ENCODE measurements at places on chromosomes 6 and 20.
A peak's percentile ranks its signal among the peaks of the same experiment; 100 is the strongest.

- DNase-seq: no peak
Measured at GRCh38 chr6:64227863-64228262, 592.3 kb downstream of the PHF3 start.

DNA sequence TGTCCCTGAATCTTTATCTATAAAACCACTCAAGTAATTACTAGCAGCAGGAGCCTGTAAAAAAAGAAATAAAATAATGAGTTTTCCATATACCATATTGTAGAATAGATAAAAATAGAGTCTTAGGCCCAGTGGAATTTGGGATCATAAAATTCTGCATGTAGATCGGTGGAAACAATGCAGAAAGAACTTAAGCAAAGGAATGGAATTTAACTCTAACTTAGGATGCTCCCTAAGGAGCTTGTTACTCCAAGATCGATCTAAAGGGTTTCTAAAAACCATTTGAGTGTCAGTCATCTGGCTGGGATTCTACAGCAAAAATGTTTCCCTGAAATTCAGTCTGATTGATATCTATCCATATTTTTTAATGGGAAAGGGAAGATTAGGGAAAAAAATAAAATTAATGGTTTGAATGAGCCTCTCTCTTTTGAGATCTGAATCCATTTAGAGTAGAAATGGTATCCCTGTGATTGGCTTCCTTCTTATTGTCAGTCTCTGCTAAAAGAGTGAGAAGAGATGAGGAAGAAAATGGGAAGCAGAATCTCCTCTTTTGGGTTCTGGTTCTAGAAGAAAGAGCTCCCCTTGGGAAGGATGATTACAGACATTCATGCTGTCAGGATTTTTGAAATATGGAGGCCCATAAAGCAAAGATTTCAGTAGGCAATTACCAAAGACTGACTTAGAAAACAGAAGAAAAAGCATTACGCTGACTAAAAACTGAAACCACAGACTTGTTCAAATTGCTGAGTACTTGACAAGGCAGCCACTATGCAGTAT is 564.3 kb upstream of the MARCKS start:
- DNase-seq: no peak

DNA sequence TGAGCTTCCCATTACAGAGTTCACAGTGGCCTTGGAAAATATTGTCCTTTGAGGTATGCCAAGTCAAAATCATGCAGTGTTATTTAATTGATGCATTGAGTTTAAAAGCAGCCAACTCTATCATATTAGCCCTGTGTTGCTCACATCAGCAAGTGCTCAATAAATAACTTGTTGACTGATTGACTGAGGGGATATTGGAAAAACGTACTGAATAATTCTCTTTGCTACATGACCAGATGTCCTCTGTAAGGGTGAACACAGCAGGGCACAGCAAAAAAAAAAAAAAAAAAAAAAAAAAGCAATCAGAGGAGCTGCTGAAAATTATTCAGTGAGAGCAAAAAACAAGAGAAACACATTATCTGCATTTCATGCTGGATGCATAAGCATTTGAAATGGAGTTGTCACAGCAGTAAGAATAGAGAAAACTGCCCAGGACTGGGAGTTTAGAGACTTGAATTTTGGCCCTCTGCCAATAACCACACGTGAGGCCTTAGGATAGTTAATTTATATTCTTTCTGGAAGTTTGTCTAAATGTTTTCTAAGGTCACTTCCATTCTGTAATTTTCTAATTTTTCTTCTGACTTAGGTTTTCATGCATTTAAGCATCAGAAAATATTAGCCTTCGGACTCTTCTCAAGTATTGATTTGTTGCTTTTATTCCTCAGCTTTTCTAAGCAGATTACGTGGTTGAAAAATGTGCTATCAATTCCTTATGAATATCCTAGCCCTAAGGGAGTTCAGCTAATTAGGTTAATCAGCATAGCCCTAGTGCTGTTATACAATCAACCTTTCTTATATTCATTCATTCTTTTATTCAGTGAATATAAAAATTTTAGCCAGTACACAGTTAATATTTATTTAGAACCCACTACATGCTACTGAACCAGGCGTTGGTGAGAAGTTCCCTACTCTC is 246.8 kb upstream of the STXBP5 start:
- DNase-seq: peak; percentile 28

GRCh38 chr6:134980846-134981245 is 30.9 kb upstream of the ALDH8A1 start:
- no peak for DNase-seq

DNA sequence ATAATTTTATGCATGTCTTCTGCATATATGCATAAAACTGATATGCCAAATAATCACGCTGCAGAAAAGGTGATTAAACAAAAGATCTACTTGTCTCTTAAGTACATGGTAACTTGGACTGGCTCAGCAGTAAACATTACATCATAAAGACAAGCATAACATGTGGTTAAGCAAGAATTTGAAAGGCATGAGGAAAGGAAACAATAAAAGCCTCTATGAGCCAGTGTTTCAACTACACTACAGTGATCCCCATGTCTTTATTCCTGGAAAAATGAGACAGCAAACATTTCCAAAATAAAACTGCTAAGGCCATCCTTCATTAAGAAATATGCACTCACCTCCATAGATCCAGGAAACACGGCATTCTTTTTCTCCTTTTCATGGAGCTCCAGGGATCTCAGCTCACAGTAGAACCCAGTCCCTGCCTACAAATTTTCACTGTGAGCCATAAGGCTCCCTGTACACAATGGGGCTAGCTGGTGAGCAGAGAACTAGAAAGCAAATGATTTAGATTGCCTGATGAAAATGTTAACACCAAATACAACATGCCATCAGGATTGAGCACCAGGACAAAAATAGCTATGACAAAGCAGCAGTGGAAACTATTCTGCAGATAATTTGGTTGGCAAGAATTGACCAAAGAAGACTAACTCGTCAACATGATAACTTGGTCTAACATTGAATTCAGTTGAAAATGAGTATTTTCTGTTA is 156.1 kb downstream of the COL21A1 start:
- no peak for DNase-seq

DNA sequence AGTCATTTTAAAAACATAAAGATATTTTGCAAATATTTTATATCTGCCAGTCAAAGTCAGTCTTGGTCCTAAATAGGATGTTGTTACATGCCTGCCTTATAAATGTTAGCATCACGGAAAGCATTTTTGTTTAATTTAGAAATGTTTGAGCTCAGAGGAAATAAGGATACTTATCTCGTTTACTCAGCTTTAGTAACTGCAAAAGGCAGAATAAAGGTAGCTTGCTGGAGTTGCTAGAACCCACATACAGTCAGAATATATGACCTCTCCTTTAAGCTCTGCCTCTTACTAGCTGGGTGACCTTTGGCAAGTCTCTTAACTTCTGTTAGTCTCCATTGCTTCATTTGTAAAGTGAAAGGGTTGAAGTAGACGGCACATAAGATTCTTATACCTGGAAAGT is 867.3 kb downstream of the KIF16B start:
- DNase-seq: no peak

DNA sequence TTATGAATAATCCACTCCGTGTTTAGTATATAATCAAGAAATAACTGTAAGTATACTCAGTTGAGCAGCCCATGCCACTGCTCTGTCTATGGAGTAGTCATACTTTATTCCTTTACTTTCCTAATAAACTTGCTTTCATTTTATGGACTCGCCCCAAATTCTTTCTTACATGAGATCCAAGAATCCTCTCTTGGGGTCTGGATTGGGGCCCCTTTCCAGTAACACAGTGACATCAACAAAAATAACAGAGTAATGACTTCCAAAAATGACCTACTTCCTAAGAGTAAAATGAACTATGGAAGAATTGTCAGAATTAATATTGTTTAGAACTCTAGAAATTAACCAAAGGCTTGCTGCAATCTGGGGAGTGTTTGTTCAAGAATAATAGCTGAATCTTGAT is 8.8 kb downstream of the OR2H1 start:
- no peak for DNase-seq

- DNase-seq: no peak
Measured at GRCh38 chr6:41519745-41520699, 26.2 kb upstream of the FOXP4 start.

DNA sequence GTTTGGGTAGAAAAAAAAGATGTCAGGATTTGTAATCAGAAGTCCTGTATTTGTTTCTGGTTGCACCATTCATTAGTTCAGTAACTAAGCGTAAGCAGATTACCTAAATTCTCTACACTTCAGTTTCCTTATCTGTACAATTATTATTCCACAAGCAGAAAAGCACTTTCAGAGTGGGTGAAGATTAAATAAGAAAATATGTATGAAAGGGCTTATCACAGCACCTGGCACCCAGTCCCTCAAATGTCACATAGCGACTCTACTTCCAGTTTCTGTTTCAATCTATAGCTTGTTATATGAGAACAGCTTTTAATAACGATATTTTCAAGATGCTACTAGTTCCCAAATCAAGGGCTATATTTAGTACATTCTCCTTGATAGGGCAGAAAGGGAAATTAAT is 31.4 kb downstream of the RGS17 start:
- no peak for DNase-seq

GRCh38 chr6:122956376-122956775 is 39.7 kb upstream of the CLVS2 start:
- DNase-seq: no peak

DNA sequence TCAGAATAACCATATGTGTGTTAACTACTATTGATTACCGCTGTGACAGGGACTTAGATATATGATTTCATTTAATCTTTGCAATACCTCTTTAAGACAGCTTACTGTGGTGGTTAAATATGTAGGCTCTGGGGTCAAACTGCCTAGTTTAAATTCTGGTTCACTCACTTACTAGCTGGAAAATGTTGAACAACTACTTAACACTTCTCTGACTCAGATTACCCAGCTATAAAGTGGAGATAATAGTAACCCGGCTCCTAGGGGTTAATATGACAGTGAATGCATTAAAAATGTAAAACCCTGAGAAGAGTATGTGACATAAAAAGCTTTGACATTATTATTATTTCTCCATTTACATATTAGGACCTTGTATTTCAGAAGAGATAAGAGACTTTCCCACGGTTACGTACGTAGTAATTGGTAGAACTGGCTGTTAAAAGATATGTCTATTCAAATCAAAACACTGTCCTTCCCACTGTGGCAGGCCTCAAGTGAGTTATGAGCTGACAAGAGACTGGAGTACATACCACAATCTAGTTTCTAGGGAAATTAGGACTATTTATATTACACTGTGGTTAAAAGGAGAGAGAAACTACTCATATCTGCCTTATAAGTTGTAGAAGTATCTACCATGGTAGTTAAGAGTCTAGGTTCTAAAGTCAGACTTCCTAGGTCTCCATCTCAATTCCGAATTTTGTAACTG is 4.4 kb upstream of the PLCB1 start:
- no peak for DNase-seq

DNA sequence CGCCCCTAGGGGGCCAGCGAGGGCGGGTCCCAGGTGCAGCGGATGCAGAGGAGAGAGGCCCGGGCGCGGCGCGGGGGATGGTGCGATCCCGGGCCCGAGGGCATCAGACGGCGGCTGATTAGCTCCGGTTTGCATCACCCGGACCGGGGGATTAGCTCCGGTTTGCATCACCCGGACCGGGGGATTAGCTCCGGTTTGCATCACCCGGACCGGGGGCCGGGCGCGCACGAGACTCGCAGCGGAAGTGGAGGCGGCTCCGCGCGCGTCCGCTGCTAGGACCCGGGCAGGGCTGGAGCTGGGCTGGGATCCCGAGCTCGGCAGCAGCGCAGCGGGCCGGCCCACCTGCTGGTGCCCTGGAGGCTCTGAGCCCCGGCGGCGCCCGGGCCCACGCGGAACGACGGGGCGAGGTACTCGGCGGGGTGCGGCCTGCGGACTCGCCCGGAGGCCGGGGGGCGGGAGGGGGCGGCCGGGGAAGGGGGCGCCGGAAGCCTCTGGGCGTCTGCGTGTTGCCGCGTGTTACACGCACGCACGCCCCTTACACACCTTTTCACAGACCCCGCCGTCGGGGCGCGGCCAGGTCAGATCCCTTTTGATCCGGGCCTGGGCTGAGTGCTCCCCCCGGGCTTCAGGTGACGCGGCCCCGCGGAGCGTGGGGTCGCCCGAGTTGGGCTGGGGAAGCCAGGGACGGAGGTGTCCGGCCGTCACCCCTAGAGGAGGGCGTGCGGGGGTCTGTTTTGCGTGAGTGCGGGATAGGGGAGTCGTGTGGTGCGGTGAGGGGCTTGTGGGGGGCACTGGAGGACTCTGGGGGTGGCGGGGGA is 412 bp downstream of the TRIB3 start:
- DNase-seq: peak; percentile 87

GRCh38 chr20:61531553-61532345 is 279.7 kb downstream of the CDH4 start:
- DNase-seq: no peak

GRCh38 chr6:104418125-104418524 is 441.6 kb downstream of the HACE1 start:
- DNase-seq: no peak

GRCh38 chr6:148074738-148075137 is 267.9 kb upstream of the SASH1 start:
- no peak for DNase-seq

DNA sequence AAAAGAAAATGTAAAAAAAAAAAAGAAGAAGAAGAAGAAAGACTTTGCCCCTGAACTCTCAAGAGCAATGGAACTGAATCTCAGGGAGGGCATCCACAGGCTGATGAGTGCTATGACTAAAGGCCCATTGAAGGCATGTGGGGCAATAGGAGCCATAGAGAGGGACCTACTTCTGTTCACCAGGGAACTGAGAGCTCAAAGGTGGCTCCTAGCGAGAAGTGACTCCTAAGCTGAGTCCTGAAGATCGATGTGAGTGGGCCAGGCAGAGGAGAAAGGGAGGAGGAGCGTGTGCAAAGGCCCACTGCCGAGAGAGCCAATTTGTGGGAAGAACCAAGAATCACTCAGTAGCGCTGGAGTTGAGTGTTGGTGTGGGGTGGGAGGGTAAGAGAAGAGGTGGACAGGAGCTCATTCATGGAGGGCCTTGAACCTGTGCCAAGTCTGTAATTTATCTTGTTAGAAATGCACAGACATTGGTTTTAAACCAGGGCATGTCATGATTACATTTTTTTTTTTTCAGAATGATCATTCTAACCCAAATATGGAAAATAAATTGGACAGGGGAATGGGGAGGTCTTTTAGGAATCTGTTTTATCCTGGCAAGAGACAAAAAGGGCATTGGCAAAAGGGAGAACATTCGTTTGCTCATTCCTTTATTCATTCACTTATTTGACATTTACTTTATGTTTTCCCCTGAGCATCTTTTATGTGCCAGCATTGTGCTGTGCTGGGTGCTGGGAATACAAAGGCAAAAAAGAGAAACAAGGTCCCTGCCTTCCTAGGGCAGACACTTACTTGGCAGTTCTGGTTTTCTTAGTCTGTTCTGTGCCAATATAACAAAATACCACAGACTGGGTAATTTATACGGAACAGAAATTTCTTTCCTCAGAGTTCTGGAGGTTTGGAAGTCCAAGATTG is 67.4 kb upstream of the DSP start:
- peak; percentile 3 for DNase-seq

- DNase-seq: no peak
Measured at GRCh38 chr6:69894578-69895347, 28.4 kb downstream of the COL19A1 start.

DNA sequence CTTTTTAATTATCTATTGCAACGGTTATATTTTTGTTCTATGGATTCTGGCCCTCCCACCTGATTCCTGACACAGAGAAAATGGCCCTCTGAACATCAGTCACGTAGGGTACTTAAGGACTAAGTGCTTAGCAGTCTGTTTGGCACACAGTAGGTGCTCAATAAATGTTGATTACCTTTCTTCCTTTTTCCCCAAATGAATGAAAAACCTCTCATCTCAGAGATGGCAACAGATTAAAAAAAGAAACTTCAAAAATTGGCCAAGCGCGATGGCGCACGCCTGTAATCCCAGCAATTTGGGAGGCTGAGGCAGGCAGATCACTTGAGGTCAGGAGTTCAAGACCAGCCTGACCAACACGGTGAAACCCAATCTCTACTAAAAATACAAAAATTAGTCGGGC is 31.5 kb downstream of the ATXN1 start:
- no peak for DNase-seq
